H7 (cell line): ENCODE measurements at places on chromosomes 12 and 14. TPM values are rescaled to one million over a fixed set of nuclear protein-coding genes. Genes with fewer than 3 reads are reported as not detected.
A peak's percentile ranks its signal among the peaks of the same experiment; 100 is the strongest.

- no peak for DNase-seq
These were observed 415.4 kb downstream of the RAD51B start for GRCh38 chr14:68235011-68235410.

- peak; percentile 80 for DNase-seq
These were observed at the start of gene GPRC5A for GRCh38 chr12:12891080-12891880. Gene GPRC5A (plus strand): TSS chr12:12891562. CDS start chr12:12908250, 16,688 bp downstream.

GRCh38 chr12:55681142-55682077 lies 26.3 kb downstream of the ITGA7 start:
- peak; percentile 86 for DNase-seq

DNA sequence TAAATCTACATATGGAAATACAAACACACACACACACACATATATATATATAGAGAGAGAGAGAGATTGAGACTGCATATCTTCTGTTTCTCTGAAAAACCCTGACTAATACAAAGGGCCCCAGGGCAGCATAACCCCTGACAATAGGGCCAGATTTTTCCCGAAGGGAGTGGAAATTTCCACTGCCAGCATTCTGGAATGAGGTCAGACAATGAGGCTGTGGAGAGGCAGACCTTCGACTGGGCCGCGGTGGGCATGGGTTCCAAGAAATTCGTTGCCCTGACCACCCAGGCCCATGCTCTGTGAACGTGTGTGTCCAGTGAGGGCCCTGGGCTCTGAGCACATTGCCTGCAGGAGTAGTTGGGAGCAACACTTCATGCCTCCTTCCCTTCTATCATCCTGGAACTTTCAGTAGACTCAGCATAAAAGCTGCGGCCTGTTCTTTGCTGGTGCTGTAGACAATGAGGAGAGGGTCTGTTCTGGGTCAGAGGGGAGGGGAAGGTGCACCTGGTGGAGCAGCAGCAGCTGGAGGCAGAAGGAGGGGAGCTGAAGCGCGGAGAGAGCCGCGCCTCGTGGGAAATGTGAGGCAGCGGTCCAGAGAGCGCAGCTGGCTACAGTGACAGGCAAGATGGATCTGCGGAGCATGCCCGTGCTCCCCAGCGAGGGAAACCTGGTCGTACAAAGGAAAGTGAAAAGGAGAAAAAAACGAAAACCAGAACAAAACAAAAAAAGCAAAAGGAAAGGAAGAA lies 25.6 kb upstream of the CCDC60 start:
- DNase-seq, result peak; percentile 29

Gene PPP4R3A
- total RNA-seq, result 62.9 and 83.2 TPM in 2 replicates

- peak; percentile 50 for DNase-seq
These were observed 25.3 kb upstream of the SPTLC2 start for GRCh38 chr14:77641534-77642341.

DNA sequence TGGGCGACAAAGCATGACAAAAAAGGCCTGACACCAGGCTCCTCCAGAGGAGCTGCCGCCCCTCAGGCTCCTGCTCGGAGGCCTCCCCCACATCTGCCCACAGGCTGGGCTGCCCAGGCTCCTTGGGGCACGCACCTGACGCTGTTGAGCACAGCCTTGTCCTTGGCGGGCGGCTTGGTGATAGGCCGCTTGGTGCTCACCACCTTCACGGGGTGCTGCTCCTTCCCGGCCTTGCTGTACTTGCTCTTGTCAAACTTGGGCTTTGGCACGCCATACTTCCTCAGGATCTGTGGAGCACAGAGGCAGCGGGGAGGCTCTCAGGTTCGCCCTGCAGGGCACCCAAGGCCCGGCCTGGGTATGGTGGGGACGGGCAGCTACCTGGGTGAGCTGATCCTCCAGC lies 53.4 kb downstream of the TRAFD1 start:
- DNase-seq, result peak; percentile 39

GRCh38 chr12:52570511-52570910 lies 3.1 kb downstream of the KRT74 start:
- DNase-seq, result no peak

GRCh38 chr14:91573894-91574837 lies 64.1 kb upstream of the PPP4R3A start:
- peak; percentile 66 for DNase-seq

- DNase-seq, result no peak
These were observed 41.8 kb upstream of the CLEC14A start for GRCh38 chr14:38297681-38298080.
